ENCODE measurements at places on chromosomes 1 and 21.

- no peak for DNase-seq
These were observed 8.6 kb upstream of the CNIH3 start for GRCh38 chr1:224607188-224608148.

DNA sequence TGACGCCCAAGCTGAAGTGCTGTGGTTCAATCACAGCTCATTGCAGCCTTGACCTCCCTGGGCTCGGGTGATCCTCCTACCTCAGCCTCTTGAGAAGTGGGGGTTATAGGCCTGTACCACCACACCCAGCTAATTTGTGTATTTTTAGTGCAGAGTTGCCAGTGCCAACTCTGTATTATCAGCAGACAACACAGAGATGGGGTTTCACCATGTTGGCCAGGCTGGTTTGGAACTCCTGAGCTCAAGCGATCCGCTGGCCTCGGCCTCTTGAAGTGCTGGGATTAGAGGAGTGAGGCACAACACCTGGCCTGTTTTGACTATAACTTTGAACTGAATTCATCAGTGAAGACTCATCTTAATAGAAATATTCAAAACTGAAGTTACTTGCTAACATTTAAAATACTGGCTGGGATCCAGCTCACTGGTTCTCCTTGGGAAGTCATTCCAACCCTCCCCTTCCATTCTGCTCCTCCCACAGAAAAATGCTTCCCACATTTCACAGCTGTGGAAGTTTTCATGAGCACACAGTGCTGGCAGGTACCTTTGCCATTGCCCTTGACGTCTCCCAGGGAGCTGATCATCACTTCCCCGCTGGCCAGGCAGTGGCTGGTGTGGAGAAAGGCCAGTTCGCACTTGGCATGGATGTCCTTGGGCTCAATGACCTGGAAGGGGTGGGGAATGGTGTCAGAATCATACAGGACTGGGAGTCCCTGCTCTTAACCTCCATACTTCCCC, 4.7 kb downstream of the SELENBP1 start:
- no peak for DNase-seq

- DNase-seq: no peak
These were observed 68.7 kb downstream of the NID1 start for GRCh38 chr1:235996048-235996785.

GRCh38 chr1:208055535-208055934, 144.6 kb upstream of the CD34 start:
- DNase-seq: no peak

DNA sequence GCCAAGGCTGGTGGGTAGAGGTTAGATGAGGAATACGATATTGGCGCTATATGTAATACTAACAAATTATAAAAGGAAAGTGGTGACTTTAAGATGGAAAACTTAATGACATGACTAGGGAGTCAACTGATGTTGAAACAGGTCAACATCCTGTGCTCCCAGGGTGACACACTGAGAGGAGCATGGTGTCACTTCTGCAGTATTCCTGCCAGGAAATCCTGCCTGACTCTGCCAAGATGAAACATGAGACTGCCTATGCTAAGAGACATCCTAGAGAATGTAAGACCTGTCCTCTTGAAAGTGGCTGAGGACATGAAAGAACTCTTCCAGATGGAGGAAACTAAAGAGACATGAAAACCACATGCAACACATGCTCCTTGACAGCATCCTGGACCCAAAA, 65.0 kb upstream of the KCND3 start:
- DNase-seq: no peak

Measured in midbrain (tissue), 1 donor.